ENCODE measurements at places on chromosomes 6 and 20.

DNA sequence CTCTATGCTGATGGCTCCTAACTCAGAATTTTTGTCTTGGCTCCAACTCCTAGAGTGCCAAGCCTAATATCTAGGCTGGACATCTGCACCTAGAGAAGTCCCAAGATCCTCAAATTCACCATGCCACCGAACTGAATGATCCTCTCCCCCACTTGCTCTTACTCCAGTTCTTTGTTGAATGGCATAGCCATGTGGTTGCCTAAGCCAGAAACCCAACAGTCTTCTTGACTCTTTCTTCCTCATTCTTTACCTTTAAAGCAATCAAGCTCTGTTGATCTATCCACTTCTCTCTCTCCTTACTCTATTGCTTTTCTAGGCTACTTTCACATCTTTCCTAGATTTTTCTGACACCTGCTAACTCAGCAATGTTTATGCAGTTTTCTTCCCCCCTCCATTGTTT is 126.5 kb upstream of the FOXO3 start:
- no peak for DNase-seq

DNA sequence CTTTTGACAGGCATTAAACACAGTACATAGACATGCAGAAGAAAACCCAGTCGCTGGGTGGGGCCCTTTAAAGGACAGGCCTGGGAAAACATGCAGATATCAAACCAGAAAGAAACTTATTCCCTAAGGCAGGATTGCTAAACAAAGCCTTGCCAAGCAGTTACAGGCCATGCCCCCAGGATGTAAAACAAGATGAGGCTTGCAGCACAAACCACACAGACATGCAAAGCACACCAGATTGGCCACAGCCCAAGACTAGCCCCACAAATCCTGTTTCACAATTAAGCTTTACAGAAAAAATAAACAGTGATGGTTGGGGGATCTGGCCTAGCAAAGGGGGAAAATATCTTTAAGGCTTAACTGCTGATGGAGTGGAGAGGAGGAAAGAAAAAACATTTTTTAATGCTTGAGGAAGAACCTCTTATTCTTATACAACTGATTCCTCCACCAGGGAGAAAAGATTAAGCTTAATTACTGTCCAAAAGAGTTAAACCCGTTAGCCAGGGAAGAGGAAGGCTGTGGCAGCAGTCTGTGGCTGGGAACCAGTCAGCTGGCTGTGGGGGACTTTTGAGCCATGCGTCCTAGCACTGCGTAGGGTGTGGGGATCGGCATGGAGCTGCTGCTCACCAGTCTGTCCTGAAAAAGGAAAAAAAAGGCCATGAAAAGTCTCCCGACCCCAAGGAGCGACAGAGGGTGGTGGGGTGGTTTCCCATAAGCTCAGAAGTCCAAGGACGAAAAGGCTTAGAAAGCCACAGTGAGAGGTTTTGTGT is 28.4 kb downstream of the COL19A1 start:
- peak; percentile 50 for DNase-seq

DNA sequence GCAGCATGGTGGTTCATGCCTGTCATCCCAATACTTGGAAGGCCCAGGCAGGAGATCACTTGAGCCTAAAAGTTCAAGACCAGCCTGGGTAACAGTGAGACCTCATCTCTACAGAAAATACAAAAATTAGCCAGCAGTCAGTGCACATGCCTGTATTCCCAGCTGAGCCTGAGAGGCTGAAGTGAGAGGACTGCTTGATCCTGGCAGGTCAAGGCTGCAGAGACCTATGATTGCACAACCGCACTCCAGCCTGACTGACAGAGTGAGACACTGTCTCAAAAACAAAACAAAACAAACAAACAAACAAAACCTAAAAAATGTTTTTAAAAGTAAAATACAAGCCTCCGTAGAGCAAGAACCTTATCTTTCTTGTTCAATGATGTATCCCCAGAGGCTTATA is 6.0 kb downstream of the CEP85L start:
- DNase-seq, result no peak

GRCh38 chr20:43682446-43682845 is 15.5 kb downstream of the MYBL2 start:
- DNase-seq, result no peak

GRCh38 chr20:14418376-14418775 is 81.0 kb upstream of the FLRT3 start:
- DNase-seq, result no peak

DNA sequence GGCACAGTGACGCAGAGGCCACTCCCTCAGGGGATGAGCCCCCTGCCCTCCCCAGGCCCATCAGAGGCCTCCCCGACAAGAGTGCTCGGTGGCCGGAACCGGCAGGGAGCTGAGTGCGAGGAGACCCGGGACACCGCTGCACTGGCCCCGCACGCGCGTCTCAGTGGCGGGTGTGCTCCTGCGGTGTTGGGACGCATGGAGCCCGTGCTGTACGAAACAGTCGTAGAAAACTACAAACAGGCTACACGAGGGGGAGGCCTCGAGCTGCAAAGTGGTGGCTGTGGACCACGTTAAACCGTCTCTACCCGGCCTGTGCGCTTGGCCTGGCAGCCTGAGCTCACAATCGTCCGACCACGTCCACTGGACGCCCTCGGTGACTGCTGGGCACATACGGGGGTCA is 40.2 kb upstream of the FNDC1 start:
- DNase-seq, result no peak

DNA sequence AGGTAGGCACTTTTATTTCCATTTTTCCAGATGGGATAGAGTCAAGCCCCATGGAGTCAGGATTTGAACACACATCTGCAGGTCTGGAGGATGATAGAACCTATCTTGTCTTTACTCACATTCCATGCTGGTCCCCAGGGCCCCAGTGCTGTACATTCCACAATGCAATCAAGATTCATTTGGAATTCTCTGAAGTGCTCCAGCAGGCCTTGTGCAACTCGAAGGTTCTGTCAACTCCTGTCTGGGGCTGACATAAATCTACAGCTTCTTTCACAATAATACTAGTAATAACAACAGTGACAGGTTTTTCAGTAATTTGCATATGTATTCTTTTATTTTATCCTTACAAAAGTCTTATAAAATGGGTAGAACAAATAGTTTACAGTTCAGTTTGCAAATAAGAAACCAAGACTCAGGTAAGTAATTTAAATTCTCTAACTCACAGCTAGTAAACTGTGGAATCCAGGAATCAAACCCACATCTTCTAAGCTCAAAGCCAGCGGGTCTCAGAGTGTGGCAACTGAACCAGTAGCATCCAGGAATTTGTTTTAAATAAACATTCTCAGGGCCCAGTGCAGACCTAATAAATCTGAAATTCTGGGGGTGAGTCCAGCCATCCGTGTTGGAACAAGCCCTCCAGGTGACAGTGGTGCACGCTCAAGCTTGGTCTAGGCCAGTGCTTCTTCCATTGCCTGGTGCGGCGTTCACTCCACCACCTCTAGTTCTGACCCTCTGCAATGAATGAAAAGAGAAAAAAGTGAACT is 137.0 kb upstream of the TNFAIP3 start:
- no peak for DNase-seq

DNA sequence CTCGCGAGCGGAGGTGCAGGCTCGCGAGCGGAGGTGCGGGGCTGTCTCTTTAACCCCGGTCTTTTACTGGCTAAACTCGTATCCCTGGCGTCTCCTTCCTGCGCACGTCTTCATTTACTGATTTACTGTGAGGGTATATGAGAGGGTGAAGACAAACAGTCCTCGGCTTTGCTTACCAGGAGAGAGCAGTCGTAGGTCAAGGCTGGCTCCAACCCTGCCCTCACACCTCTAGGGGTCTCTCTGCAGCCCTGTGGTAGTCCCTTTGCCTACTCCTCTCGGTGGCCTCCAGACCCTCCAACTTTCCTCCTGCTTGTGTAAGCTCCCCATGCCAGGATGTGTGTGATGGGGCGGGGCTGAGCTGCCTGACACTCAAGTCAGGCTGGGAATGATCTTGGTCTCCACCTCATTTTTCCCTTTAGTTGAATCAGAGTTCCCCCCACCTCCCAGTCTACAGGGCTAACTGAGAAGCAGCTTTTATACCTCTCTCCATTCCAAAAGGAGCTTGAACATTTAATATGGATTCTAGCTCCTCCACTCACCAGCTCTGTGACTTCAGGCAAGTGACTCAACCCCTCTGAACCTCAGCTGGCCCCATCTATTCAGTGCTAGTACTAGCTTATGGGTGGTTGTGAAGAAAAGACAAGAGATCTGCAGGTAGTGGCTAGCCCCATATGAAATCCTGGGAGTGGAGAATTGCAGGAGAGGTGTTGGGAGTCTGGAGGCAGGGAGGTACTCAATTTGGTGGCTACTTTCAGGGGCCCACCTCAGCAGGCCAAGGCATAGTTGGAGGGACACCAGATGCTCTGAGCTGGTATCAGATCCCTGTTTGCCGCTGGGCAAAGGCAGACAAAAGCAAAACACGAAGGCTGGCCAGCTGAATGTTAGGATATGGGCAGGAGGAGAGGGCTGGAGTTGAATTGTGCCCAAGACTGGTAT is 902 bp downstream of the SLC29A1 start:
- DNase-seq, result no peak

DNA sequence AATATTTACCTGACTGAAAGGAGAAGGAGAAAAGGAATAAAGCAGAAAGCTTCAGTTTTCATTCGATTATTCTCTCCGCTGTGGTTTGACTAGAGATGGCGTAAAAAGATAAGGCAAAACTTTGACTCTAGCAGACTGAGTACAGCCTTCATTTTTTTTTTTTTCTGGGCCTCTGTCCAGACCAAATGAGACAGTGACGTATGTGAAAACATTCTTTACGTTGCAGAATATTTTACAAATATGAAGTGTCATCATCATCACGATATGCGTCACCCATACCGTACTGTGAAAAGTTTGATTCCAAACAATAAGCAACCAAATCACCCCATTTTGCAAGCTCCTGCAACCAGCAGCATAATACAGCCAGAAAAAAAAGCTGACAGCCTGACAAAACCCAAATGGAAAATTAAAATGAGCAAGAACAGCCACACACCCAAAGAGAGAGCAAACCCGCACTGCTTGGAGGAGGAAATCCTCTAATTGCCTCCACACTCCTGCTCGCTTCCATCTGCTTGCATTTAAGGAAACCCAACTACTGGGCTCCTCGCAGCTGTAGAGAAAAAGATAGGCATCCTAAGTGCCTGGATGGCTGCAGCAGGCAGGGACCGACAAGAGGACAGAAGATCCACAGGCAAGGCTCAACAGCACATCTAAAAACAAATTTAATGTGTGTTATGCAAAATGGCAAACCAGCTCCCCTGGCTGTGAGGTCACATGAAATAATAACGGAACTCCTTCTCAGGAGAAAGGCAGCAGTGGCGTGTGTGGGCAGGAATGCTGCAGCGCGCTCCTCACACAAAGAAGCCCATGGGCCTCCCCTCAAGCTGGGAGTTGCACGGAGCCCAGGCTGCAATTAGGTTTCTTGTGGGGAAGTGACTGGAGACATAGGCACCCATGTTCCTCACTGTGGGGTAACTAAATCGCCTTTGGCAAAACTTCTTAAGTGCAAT is 113.1 kb downstream of the FYN start:
- DNase-seq, result peak; percentile 84

DNA sequence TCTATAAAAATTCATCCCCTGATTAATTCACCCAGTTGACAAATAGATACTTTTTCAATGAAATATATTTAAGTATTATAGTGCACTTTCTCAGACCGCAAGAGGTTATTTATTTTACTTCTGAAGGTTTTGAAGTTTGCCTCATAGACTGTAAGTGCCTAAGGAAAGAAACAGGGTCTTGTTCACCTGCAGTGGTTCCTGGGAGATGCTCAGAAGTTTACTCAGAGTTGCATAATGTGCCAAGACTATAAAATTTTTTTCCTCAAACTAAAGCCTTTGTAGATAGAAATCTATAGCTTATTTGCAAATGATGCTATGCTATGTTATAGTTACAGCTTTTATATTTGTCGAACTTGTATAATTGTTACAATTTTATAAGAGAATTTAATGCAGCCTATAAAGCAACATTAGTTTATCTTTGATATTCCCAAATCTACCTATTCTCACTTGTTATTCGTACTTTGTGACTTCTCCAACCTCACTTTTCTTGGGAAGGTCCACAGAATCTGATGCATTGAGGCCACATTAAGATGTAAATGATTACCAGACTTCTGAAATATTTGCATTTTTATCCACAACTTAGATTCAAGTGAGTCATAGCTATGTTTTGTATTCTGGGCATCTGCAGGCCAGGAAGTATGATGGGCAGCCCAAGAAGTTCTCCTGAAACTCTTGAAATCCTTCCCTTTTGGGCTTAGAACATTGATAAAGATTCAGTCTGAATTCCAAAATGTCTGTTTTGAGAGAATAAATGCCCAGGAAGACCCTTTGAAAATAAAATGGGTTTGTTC is 35.7 kb downstream of the KCNQ5 start:
- DNase-seq, result peak; percentile 29

DNA sequence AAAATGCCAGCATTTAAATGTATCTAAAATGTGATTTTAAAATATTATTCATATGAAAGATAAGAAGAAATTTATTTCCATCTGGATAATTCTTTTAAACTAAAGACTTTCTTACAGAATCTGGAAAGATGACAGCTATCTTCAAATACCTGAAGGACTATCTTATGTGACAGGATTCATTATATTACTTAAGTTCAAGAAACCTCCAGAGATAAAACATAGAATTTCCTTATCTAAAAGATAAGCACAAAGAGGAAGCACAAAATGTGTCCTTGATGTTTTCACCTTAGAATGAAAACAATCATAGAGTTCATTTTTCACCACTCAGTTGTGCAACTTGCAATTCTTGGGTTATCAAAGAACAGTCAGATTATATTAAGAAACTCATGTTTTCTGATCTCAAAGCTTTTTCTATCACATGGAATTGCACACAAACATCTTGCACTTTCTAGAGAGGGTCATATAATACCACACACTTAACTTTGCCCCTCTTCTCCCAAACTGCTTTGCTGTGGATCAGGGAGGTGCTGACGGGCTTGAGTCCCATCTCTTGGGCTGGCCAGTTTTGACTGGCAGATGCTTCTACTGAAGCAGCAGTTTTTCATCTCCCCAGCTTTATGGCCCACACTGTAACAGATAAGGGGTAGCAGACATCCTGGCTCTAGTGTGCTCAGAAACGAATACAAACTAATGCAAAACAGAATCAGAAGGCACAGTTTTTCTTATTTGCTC is 467.4 kb downstream of the CDC5L start:
- DNase-seq, result no peak

DNA sequence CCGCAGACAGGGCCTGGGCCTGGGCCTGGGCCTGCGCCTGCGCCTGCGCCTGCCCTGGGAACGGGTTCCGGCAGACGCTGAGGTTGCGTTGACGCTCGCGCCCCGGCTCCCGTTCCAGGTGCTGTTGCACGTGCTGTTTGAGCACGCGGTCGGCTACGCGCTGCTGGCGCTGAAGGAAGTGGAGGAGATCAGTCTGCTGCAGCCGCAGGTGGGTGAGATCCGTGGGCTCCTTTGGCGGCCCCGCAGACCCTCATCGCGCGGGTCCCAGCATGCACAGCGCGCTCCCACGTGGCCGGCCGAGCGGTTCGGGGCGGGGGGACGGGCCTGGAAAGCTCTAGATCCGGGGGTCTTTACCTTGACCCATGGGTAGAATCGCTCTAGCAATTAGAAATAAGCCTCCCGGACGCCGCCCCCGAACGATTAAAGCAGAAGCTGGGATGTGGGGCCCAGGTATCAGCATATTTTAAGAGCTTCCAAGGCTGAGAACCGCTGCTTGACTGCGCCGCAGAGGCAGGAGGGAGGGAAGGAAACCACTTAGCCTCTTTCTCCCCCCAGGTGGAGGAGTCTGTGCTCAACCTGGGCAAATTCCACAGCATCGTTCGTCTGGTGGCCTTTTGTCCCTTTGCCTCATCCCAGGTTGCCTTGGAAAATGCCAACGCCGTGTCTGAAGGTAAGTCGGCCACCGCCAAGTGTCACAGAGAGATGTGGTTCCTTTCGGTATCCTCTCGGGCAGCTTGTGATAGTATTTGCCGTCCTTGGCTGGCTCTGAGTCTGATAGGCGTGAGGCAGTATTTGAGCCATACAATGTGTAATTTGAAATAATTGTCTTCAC is 508 bp downstream of the NOP56 start:
- peak; percentile 22 for DNase-seq

GRCh38 chr6:116373300-116373699 is 2.6 kb downstream of the DSE start:
- no peak for DNase-seq
